ENCODE measurements at places on chromosomes 1 and 21. TPM values are rescaled to one million over a fixed set of nuclear protein-coding genes. Genes with fewer than 3 reads are reported as not detected.

GRCh38 chr21:32929633-32930038 lies 96.1 kb upstream of the OLIG2 start:
- no peak for DNase-seq

GRCh38 chr1:161059293-161059692 lies 10.4 kb downstream of the ARHGAP30 start:
- DNase-seq: no peak

DNA sequence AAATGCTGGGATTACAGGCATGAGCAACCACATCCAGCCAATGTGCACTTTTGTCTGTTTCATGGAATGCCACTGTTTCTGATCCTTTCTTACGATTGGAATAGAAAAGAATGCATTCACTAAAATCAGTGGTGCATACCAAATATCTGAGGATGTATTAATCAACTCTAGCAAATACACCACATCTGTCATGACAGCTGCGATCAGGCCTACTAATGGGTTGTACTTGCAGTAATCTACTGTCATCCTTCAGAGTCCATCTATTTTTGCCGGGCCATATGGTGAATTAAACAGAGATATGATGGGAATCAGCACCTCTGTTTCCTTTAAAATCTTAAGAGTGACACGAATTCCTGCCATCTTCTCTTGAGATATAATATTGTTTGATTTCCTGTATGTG lies 8.5 kb upstream of the USP1 start:
- DNase-seq: no peak

Gene RBP7
- total RNA-seq: not detected

Gene ST6GALNAC5
- total RNA-seq: 3.4 TPM

Gene SLC44A5
- total RNA-seq: under 0.01 TPM

Gene OSCP1
- total RNA-seq: 9.4 TPM

Measured in IMR-90 (cell line).